ENCODE measurements at places on chromosomes 16 and 17.

DNA sequence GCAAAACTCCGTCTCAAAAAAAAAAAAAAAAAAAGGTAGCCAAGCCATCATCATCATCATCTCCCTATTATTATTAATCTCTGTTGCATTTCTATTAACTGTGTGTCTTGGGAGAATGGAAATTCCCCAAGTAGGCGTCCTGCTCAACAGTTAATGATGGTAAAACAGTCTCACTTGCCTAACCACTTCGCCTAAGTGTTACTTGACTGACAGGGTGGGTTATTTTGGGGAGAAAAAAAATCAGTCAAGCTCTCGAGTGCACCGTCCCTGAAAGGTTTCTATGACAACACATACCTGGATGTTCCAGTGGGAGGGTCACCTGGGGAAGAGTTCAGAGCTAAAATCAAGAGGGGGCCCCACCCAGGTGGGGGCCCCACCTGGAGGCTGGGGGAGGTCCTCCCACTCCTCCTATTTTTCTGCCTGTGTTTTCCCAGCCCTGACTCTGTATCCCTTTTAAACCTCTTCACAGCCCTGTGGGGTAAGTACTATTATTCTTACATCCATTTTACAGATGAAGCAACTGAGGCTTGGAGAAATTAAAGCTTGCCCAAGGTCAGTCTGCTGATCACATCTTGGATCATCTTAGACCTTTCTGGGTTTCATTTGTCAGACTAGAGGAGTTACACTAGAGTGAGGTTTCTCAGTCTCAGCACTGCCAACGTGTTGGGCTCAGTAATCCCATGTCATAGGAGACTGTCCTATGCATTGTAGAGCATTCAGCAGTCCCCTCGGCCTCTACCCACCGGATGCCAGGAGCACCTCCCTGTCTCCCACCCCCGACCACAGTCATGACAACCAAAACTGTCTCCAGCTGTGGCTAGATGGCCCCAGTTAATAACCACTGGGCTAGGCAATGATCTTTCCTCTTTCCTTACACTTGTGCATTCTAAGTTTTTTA is 11.0 kb upstream of the ABAT start:
- DNase-seq = no peak

DNA sequence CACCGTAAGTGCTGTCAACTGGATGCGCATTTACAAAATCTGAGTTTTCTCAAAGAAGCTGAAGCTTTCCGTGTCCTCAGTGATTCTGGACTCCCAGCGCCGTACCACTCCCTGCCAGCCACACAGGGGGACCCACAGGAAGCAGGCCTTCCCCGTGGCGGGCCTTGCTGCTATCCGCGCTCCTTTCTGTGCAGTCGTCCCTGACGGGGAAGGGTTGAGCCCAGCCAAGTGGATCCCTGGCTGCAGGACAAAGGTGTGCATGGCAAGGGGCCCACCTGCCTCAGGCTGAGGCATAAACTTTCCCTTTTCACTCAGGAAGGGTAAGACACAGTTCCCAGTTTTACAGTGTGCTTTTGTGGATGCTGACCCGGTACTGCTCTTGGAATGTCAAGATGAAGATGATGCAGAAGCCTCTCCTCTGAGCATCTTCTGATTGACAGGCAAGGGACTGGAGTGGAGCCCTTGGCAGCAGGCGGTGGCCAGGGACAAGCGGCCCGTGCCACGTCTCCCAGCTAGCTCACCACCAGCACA is 93.0 kb downstream of the ANKRD11 start:
- no peak for DNase-seq

DNA sequence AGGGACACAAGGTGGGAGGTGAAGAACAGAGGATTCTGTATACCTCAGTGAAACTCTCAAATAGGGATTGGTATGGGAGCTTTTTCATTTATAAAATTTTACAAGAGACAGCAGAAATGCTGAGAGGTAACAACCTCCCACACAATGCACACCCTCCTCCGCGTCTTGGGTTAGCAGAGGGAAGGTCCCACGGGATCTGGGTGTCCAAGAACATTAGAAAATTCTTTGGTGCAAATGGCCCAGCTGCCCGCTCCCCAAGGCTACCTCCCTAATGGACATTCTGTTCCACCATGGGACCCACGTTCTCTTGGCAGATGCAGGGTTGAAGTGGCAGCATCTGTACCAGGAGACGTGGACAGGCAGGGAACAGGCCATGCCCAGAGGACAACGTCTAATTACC is 22.5 kb downstream of the GPR139 start:
- no peak for DNase-seq

DNA sequence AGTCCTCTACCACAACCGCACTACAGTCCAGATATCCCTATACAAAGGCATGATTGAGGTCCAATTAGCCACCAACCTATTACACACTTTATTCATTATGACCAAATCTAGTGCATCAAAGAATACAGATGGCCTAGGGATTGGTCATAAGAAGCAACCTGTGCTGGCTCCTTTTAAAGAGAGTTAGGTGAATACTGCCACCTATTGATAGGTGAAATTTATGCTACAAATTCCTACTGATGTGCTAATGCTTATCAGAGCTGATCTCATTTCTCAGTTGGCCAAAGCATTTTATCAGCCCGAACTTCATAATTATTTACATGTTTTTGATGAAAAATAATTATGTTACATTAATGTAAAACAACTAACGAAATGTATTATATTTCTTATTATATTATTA is 166.3 kb downstream of the ANKFN1 start:
- DNase-seq = peak; percentile 9

- no peak for DNase-seq
Observed at GRCh38 chr16:71172481-71173207, 57.9 kb downstream of the HYDIN start.

DNA sequence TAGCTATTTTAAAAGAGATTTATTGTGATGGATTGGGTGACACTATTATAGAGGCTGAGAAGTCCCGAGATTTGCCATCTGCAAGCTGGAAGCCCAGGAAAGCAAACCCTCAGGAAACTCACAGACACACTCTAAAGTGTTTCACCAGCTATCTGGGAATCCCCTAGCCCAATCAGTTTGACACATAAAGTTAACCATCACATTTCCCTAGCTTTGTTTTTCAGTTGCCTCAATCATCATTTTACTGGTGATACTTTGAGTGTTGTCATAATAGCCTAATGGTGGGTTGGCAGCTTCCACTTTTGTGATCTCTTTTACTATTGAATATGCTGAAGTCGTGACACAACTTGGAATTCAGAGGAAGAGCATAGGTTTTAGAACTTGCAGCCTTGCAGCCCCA is 1.8 kb downstream of the SGF29 start:
- DNase-seq = no peak

DNA sequence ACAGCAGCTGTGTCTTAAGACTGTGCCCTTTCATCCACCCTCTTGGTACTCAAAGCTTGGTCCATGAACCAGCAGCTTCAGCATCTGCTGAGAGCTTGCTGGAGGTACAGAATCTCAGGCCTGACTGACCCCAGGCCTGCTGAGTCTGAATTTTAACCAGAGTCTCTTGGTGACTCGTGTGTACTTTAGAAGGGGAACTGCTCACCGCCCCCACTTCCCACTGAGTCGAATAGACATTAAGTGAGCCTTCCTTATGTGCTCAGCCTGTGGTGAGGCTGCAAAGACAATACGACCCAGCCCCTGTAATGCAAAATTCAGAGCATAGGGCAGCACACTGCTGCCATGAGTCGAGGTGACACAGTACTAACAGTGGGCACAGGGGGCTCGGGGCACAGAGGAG is 662.8 kb downstream of the WWOX start:
- DNase-seq = no peak

DNA sequence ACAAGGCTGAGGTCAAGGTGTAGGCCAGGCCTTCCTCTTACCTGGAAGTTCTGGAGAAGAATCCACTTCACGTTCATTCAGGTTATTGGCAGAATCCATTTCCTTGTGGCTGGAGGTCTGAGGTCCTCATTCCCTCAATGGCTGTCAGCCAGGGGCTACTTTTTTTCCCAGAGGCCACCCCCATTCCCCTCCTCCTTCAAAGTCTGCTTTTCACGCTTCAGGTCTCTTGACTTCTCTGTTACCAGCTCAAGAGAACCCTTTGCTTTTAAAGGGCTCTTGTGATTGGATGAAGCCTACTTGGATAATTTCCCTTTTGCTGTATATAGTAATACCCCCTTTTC is 55.1 kb upstream of the LGALS9 start:
- no peak for DNase-seq
